Activated CD4-positive, alpha-beta T cell treated with anti-CD3 and anti-CD28 coated beads, Interleukin-10, Interleukin-2, amounts not matched to agents 100 ng/mL and 50 ng/mL, durations not matched to agents 16 hours and 8 hours (primary cell): ENCODE measurements at places on chromosomes 5 and 9.

DNA sequence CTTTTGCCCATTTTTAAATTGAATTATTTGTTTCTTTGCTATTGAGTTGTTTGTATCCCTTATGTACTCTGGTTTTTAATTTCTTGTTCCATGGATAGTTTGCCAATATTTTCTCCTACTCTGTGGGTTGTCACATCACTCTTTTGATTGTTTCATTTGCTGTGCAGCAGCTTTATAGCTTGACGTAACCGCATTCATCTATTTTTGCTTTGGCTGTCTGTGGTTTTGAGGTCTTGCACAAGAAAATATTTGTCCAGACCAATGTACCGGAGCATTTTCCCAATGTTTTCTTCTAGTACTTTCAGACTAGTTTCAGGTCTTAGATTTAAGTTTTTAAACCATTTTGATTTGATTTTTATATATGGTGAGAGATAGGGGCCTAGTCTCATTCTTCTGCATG is 36.2 kb upstream of the ZNF366 start:
- no peak for DNase-seq

DNA sequence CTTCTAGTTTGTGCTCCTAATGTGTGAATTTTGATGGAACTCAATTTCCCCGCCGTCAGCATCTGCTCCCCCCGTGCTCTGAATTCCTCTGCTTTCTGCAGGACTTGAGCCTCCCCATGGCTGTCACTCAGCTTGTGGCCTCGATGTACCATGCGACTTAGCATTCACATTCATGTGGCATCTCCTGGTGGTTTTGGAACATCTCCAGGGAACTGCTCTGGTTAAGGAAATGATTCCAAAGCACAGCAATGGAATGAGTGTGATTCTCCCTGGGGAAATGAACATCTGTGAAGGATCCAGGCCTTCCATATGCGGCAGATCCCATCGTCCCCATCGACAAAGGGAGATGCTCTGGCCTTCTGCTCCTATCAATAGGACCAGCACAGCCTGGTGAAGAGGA is 119.0 kb downstream of the ENTREP1 start:
- no peak for DNase-seq

- DNase-seq: no peak
Measured at GRCh38 chr5:68314465-68314864, 98.9 kb downstream of the PIK3R1 start.

- no peak for DNase-seq
Measured at GRCh38 chr5:118984602-118985001, 3.7 kb downstream of the DTWD2 start.

- DNase-seq: no peak
Measured at GRCh38 chr5:134949316-134949715, 18.4 kb upstream of the CATSPER3 start.
